ENCODE measurements at places on chromosomes 12 and 14.

- DNase-seq = no peak
Observed at GRCh38 chr12:55008944-55009585, 10.7 kb upstream of the NEUROD4 start.

- DNase-seq = no peak
Observed at GRCh38 chr12:39372929-39373328, 70.0 kb downstream of the KIF21A start.

- no peak for DNase-seq
Observed at GRCh38 chr12:45973526-45973925, 16.8 kb downstream of the SCAF11 start.

DNA sequence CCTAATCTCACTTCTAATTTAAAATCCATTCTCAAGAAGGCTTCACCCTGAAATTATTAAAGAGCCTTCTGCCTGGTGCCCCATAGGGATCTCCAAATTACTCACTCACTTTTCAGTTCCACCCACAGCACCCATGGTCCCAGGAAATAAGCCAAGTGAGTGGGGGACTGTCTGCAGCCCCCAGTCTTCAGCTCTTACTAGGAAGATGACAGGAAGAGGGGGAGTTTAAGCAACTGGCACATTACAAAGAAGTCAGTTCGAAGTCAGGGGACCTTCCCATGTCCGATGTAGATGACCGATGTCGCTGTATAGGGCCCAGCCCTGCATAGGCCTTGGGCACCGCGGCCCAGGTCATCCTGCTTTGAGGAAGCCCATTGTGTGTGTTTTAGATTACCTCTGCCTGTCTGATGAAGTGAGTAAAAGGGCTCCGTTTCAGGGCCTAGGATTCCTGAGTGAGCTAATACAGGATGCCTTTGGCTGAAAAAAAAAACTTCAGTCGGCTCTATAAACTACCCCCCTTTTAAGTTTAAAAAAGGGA, 1.9 kb downstream of the ACTN1 start:
- DNase-seq = no peak

- no peak for DNase-seq
Observed at GRCh38 chr12:82567688-82568087, 119.0 kb upstream of the TMTC2 start.

- DNase-seq = no peak
Observed at GRCh38 chr14:50667684-50667995, 466 bp downstream of the SAV1 start.

DNA sequence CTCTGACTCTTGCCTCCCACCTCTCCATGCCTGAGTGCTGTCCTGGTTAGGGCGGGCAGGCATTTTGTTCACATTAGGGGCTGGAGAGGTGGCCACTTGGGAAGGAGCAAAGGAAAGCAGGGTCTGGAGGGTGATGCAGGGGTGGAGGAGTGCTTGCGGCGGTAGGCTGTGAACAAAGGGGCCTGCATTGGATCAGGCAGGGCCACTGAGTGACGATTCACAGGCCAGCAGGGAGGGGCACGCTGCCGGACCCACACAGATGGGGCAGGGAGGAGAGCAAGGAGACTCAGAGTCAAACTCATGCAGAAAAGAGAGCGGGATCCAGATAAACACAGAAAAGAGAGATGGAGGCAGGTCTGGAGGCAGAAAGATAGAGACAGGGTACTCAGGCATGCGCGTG, 58.4 kb upstream of the TBX3 start:
- no peak for DNase-seq

DNA sequence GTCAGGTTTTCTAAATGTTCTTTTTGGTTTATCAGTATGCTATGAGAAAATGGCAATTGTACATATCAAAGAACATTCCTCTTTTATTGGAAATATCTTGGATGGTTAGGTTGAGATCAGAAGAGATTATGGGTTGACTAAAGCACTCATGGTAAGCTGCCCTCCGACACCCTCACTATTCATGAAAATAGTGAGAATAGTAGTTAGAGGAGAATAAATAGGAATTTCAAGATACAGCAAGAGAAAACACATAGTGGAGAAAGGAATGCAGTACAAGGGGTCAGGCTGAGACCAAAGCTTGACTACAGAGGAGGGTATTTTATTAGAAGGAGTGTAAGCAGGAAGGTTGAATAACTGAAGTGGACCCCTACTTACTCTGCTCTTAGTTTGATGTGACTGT, 112.5 kb downstream of the PTPRQ start:
- no peak for DNase-seq

- DNase-seq = no peak
Observed at GRCh38 chr12:115657081-115658013, 620.1 kb downstream of the MED13L start.

- no peak for DNase-seq
Observed at GRCh38 chr12:117188961-117189724, 1.1 kb downstream of the FBXO21 start.

- DNase-seq = no peak
Observed at GRCh38 chr14:88310449-88310848, 12.6 kb downstream of the KCNK10 start.

GRCh38 chr14:53491884-53492277, 338.8 kb upstream of the DDHD1 start:
- DNase-seq = no peak

GRCh38 chr12:108914121-108914531, 34.2 kb downstream of the DAO start:
- DNase-seq = no peak

GRCh38 chr14:77738559-77739250, 22.3 kb downstream of the SNW1 start:
- DNase-seq = no peak

DNA sequence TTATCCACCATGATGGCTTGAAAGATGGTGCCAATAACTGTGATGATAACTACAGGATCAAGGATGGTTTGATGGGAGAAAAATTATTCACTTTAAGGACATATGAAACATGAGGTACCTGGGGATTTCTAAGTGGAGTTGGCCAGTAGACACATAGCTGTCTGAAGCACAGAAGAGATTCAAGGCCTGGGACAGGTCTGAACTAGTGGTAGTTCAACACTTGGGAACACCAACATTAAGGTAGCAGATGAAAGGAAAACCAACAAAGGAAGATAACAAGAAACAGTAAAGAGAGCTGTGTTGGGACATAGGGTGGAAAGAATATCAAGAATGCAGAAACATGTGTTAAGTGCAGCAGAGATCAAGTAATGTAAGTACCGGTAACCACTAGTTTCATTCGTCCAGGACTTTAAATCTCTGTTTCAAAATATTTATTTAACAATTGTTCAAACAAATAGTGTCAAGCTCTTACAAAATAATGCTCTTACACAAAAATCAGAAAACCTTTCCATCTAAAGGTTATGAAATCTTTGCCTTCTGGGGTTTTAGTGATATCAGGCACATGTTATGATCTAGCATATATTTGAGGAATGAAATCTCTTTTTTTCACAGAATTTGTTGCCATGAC, 104.7 kb downstream of the ST8SIA1 start:
- no peak for DNase-seq

DNA sequence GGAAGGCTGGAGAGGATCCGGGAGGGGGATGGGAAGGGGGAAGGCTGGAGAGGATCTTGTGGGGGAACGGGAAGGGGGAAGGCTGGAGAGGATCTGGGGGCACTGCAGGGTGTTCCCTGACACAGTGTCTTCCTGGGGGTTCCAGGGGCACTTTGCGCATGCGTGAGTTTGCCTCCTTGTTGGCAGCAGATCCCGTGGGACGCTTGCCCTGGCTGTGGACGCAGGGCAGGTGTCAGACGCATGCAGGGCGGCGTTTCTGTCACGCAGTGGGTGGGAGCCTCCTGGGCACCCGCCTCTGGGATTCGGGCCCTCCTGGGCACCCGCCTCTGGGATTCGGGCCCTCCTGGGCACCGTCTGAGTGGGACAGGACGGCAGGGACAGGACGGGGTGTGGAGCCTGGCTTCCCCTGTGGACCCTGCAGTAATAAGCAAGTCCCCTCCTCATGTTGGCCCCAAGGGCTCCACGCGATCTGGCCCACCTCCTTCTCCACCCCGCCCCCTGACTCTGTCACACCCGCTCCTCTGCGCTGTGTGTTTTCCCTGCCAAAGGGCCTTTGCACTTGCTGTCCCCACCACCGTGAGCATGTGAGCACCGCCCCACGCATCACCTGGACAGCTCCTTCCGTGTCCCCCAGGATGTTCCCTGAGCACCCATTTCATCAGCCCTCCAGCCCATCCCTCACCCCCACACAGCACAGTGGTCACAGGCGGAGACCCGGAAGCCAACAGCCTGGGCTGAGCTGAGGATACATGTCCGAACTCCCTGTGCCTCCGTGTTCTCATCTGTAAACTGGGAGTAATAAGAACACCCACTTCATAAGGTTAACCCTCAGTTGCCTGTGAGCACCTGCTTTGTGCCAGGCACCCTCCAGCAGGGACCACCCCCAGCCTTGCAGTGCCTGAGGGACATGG, 4.4 kb downstream of the MMP17 start:
- no peak for DNase-seq

DNA sequence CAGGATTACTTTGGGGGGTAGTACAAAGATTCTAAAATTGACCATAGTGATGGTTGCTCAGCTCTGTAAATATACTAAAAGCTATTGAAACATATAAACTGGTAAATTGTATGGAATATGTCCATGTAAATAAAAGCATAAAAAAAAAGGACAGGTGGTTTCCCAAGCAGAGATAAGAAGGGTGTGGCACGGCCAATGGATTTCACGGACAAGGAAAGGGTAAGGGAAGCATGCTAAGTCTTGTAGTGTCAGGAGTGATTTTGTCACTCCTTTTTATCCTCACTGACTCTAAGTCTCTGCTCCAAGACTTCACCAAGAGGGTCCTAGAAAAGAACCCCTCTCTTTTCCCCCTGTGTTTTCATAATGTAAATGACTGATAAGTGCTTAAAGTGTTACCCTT, 229.2 kb downstream of the SPTSSA start:
- no peak for DNase-seq

GRCh38 chr14:55028066-55028465, 1.0 kb downstream of the SOCS4 start:
- DNase-seq = no peak

DNA sequence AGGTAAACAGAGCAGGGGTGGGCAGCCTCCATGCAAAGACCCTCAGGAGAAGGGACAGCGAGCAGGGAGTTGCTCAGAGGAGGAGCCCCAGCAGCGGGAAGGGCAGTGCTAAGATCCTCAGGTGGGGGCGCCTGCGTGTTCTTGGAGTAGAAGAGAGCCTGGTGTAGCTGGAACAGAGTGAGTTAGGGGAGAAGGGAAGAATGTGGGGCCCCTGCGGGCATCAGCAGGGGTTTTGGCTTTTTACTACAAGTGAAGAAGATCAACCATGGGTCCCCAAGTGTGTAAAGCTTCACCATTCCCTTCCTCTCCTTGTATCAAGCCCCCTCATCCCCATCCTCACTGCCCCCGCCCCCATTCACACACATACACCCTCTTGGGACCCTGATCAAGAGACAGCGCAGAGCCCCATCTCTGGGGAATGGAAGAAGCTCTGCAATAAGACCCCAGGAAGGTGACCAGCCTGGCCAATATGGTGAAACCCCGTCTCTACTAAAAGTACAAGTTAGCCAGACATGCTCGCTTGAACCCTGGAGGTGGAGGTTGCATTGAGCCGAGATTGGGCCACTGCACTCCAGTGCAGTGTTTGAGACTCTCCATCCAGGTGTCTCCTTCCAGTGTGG, 10.2 kb upstream of the TMEM119 start:
- DNase-seq = no peak

DNA sequence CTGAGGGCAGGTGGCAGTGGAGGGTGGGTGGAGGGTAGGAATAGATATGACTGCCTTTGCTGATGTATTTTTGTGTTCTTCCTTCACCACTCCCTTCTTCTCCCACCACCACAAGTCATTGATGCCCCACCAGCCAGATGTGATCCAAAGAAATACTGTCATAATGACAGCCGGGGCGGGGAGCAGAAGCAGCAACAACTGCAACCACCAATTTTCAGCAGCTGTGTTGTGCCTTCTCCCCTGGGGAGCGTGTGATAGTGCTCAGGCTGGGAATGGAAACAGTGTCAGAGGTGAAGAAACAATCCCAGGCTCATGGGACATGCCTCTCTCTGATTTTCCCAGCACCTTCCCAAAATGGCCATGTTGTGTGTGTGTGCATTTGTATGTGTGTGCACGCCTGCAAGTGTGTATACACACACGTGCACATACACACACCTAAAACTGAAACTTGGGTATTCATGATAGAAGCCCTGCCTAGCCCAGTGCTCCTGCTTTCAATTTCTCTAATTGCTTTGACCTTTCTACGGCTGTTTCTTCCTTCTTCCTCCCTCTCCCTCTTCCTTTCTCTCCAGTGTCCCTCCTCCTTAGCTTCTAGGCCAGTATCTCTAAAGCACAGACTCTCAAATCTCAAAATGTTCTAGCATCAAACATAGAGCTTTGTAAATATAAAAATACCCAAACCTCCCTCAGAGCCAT, 299.2 kb upstream of the FKBP4 start:
- no peak for DNase-seq

DNA sequence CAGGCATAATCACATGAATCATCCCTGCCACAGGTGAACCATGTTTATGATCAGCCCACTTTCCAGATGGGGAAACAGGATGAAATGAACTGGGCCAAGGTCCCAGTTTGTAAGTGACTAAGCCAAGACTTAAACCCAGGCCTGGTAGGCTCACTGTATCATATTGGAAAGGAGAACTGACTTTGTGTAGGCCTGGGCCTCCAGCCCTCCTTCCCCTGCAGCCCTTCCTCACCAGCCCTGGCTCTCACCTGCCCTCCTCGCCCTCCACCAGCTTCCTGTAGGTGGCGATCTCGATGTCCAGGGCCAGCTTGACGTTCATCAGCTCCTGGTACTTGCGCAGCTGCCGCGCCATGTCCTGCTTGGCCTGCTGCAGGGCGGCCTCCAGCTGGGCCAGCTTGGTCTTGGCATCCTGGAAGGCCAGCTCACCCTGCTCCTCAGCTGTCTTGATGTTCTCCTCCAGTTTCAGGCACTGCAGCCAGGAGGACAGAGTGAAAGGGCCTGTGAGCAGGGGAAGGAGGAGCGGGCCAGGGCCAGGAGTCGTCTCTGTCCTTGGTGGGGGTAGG, 19.8 kb downstream of the KRT80 start:
- DNase-seq = no peak

DNA sequence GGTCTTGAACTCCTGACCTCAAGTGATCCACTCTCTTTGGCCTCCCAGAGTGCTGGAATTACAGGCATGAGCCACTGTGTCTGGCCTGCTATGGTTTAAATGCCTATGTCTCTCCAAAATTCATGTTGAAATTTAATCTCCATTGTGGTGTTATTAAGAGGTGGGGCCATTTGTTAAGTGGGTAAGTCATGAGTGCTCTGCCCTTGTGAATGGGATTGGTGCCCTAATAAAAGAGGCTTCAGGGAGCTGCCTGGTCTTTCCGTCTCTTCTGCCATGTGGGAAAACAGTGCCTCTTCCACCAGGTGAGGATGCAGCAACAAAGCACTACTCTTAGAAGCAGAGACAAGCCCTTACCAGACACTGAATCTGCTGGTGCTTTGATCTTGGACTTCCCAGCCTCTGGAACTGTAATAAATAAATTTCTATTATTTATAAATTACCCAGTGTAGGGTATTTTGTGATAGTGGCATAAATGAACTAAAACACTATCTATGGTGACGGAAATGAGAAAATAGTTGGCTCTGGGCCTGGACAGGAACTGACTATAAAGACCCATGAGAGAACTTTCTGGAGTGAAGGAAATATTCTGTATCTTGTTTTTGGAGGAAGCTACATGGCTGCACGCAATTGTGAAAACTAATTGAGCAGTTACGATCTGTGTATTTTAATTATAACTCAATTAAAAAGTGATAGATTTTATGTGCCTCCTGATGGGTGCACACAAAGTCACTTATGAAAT, 12.1 kb upstream of the ATP23 start:
- no peak for DNase-seq

- no peak for DNase-seq
Observed at GRCh38 chr14:53408175-53408879, 255.2 kb upstream of the DDHD1 start.

GRCh38 chr12:106841510-106842302, 67.2 kb downstream of the RIC8B start:
- DNase-seq = peak; percentile 0

GRCh38 chr12:57854965-57855364, 8.4 kb upstream of the CTDSP2 start:
- no peak for DNase-seq
